ENCODE measurements at places on chromosomes 12 and 14. TPM values are rescaled to one million over a fixed set of nuclear protein-coding genes. Genes with fewer than 3 reads are reported as not detected.

The SLC22A17 gene
- total RNA-seq, result 11.7 TPM

The KCNA1 gene
- total RNA-seq, result not detected

The IAPP gene
- not detected for total RNA-seq

The SLC5A8 gene
- not detected for total RNA-seq

- H3K4me3 ChIP-seq, result no peak overlapping the region
- H3K27me3 ChIP-seq, result peaks cover 7% of the 10 kb centered on the region
- no peak overlapping the region for H3K27ac ChIP-seq
- peaks cover 26% of the 10 kb centered on the region for H3K4me1 ChIP-seq
These were observed 126.9 kb downstream of the SLC25A21 start for GRCh38 chr14:37045340-37046061.

DNA sequence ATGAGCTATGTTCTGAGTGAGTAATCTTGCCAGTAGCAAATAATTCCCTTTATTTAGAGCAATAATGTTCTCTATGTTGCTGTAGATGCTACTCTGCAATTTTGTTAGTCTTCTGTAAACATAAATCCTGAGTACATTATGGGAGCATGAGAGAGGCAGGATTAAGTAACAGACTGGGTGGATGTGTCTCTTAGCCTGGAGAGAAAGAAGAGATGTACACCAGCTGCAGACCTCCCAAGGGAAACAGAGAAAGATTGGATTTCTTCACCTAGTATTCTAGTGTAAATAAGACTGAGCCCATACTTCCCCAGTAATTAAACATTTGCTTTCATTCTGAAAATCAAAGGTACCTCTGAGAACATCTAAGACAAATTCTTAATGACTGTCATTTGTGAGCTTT, 564.0 kb downstream of the TRHDE start:
- H3K27me3 ChIP-seq, result no peaks in the 10 kb centered on the region
- no peaks in the 10 kb centered on the region for H3K36me3 ChIP-seq
- H3K4me1 ChIP-seq, result no peaks in the 10 kb centered on the region
- DNase-seq, result no peak
- H3K27ac ChIP-seq, result no peak overlapping the region

DNA sequence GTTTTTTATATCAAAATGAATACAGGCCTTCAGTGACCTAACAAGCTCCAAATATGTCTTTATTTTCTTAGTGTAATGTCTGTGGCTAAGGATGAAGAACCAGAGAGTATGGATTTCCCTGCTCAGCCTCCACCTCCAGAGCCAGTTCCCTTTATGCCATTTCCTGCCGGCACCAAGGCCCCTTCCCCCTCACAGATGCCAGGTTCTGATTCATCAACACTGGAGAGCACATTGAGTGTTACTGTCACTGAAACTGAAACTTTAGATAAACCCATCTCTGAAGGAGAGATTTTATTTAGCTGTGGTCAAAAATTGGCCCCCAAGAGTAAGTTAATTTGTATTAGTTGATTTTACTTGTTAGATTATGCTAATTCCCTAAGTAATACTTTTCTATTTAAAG, 61.0 kb downstream of the KIAA0586 start:
- DNase-seq, result no peak
- H3K27me3 ChIP-seq, result no peaks in the 10 kb centered on the region
- peak overlapping the region; percentile 74 for H3K27ac ChIP-seq
- peaks cover 13% of the 10 kb centered on the region for H3K36me3 ChIP-seq
- peaks cover 7% of the 10 kb centered on the region for H3K4me1 ChIP-seq
- no peak overlapping the region for H3K4me3 ChIP-seq

DNA sequence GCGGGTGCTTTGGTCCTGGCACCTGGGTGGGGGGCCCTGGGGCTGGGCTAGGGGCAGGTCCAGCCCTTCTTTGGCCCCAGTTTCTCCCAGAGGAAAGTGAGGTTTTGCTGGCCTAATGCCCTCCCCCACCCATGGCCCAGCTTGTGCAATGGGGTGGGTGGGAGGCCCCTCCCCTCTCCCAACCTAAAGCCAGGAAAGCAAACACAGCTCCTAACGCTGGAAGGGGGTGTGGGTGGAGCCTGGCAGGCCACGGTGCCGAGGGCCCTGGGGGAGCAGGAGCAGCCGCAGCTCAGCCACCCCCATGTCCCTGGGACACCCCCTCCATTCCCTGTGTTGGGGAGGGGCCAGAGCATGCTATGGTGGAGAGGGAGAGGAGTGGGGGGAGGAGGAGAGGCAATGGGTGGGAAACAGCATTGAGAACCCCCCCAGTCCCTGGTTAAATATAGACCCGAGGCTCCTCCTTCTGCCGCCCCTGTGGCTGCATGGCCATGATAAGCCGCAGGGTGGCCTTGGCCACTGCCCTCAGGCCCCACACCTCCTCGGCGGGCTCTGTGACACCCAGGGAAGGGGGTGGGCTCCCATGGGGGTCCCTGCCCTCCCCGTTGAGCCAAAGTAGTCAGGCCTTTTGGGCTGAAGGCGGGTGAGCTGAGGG, 4.7 kb downstream of the EXOC3L4 start:
- no peaks in the 10 kb centered on the region for H3K36me3 ChIP-seq
- no peak overlapping the region for H3K4me3 ChIP-seq
- no peak overlapping the region for H3K27ac ChIP-seq
- DNase-seq, result no peak
- H3K27me3 ChIP-seq, result peaks cover 25% of the 10 kb centered on the region
- H3K4me1 ChIP-seq, result peaks cover 5% of the 10 kb centered on the region
